ENCODE measurements at places on chromosomes 5 and 9.

DNA sequence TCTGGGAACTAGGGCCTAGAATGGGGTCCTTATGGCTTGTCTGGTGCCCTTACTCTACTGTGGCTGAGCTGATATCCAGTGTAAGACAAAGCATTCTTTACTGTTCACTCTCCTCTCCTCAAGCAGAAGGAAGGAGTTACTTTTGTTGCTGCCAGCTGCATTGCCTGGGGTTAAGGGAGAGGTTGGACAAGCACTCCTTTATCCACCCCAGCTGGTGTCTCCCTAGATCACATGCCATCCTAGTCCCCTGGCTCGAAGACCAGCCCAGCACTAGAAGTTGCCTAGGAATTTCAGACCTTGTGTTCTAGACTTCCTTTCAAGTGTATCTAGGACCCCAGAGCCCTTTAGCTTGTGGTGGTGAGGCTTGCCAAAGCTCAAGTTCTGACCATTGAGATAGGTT is 1051.5 kb upstream of the C9orf72 start:
- no peak for DNase-seq

DNA sequence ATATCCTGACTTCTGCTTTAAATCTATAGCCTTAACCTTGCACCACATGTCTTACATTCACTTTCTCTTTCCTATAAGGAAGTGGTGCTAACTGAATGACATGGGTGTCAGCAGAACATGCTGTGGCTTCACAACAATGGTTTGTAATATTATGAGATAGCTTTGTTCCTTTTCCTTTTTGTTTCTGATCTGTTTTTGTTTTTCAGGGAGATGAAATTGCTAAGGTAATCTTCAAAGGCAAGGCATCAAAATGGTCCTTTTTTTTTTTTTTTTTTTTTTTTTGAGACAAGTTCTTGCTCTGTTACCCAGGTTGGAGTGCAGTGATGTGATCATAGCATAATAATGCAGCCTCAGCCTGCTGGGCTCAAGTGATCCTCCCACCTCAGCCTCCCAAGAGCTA is 53.6 kb upstream of the RANBP6 start:
- no peak for DNase-seq

DNA sequence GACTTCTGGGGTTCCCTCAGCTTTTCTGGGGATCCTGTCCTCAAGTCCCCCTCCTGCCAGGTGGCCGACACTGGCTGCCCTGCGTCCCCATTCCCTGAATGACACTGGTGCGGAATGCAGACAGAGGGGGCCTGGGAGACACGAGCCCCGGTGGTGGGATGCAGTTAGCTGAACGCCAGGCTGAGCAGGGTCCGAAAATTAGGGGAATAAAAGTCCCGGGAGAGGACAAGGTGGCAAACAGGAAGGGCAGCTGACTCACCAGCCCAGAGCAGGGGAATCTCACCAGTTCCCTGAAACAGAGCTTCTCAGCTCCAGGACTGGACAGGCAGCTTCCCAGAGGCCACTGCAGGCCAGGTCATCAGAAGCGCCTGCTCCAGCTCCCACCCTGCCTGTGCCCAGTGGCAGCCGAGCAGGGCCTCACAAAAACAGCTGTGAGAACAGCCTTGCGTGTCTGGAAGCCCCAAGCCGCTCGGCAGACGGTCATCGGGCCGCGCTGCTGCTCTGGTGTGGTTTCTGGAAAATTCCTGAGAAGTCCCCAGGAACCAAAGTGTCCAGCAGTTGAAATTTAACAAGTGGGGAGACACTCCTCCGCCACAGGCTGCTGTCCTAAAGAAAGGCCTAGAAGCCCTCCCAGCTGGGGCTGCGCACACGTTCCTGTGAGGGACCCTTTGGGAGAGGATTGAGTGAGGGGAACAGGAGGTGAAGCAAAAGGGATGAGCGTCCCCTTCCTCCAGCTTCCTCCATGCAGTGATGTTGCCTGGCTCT is 47.6 kb upstream of the EXOC3 start:
- no peak for DNase-seq

GRCh38 chr5:65867542-65868195 is 58.7 kb upstream of the ERBIN start:
- DNase-seq = no peak

DNA sequence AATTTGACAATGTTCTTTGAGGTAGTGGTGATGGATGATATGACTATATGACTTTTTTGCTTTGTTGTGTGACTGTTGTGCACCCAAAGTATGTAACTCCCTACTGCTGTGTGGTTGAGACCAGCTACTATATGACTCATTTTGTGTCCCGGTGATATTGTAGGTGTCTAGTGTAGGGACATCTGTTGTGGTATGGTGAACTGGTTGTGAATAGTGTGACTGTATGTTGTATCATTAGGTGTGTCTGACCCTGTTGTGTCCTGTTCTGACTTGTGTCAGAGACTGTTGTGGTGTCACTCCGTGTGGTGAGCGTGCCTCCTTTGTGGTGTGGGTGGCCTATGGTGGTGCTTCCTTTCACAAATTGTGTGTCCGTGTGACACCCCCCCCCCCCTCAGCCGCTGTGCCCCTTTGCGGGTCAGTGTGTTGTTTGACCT is 11.2 kb upstream of the CXXC5 start:
- peak; percentile 20 for DNase-seq

GRCh38 chr9:130579738-130580463 is 524 bp downstream of the FUBP3 start:
- DNase-seq = no peak

DNA sequence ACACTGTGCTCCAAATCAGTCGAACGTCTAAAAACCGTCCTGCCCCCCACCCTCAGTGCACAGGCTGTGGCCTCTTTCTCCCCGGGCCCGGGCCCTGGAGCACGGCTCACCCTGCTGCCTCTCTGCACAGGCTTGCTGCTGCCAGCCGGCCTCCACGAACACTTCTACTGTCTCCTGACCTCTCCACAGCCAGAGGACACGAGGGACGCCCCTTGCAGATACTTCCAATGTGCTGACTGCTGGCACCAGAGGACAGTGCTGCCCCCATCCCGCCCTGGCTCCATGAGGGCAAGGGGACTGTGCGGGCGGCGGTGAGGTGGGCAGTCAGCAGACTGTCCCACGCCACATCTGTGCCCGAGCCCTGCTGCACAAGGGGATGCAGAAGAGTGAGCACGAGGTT is 174.8 kb downstream of the COL23A1 start:
- no peak for DNase-seq

- no peak for DNase-seq
Observed at GRCh38 chr9:27353474-27354229, 56.7 kb upstream of the EQTN start.

- DNase-seq = no peak
Observed at GRCh38 chr5:75435096-75435495, 76.3 kb downstream of the CERT1 start.

- DNase-seq = peak; percentile 69
Observed at GRCh38 chr9:33446946-33447798, at the start of gene AQP3. Gene AQP3 (minus strand): TSS chr9:33447593. CDS start chr9:33447530, 63 bp downstream.

- DNase-seq = no peak
Observed at GRCh38 chr9:12922224-12922866, 147.5 kb downstream of the LURAP1L start.

GRCh38 chr9:116465576-116466270 is 221.4 kb upstream of the TRIM32 start:
- DNase-seq = no peak

DNA sequence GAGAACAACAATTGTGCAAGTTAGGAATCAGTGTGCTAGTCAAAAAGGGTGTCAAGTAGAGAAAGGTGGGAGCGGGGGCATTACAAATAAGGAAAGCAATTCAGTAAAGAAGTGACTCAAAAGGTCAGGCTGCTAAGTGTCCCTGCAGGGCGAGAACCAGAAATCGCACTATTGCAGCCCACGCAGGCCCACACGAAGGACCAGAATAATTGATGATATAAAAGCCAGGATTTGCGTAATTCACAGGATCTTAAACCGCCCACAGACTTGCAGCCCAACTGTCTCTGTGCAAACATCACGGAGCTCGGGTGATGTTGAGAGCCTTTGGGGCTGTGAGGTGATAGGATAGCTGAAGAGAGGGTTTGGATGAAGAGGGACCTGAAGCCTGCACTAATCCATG is 349.0 kb downstream of the BRINP1 start:
- DNase-seq = no peak

DNA sequence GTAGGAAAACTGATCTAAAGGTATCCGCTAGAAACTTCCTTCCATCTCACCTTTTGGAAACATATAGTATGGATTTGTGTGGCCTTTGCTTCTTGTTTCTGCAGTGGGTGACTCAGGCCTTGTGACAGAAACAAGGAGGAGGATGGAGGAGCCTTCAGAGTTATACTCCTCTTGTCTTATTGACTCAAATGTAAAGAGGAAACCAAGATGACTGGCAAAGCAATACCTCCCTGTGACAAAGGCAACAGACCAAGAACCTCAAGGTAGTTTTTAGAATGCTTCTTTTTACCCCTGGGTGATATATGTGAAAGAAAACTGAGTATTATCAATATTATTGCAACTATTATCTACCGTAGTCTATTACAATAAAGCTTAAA is 123.3 kb upstream of the SLIT3 start:
- DNase-seq = no peak

All from activated CD4-positive, alpha-beta T cell treated with anti-CD3 and anti-CD28 coated beads for 4 hours (primary cell).